ENCODE measurements at places on chromosomes 4 and X.

- DNase-seq, result no peak
Observed at GRCh38 chr4:136803433-136803832, 728.9 kb downstream of the PCDH18 start.

GRCh38 chrX:135984256-135984655, 979 bp upstream of the SLC9A6 start:
- DNase-seq, result no peak

GRCh38 chrX:69207216-69207615, 42.0 kb upstream of the PJA1 start:
- no peak for DNase-seq

GRCh38 chr4:101184668-101185067, 162.7 kb downstream of the PPP3CA start:
- no peak for DNase-seq

GRCh38 chr4:54063737-54064316, 578 bp downstream of the CHIC2 start:
- DNase-seq, result peak; percentile 7

DNA sequence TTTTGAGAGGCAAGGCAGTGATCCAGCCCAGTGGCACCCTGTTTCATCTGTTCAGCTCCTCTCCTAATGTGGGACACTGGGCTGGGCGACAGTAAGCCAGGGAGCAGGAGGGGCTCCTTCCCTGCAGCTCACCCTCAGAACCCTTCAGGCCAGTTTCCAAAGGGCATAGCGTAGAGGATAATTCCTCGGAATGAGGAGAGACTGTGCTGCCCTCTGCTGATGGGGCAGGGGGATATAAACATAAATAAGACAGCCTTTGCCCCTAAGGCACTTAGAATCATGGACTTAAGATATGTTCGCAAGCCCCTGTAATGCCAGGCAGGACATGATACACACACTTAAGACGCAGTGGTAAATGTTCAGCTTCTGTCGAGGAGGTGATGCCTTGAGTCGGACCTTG, 27.9 kb upstream of the ZNF185 start:
- DNase-seq, result no peak

GRCh38 chr4:133320576-133321170, 171.6 kb downstream of the PCDH10 start:
- no peak for DNase-seq

DNA sequence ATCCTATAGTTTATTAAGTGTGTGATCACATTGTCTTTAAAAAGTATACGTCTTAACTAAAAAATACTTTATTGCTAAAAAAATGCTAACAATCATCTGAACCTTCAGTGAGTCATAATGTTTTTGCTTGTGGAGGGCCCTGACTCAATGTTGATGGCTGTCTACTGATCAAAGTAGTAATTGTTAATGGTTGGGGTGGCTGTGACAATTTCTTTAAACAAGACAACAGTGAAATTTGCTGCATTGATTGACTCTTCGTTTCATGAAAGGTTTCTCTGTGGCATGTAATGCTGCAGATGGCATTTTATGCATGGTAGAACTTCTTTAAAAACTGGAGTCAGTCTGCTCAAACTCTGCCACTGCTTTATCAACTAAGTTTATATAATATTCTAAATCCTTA, 101.4 kb upstream of the IL15 start:
- DNase-seq, result no peak

DNA sequence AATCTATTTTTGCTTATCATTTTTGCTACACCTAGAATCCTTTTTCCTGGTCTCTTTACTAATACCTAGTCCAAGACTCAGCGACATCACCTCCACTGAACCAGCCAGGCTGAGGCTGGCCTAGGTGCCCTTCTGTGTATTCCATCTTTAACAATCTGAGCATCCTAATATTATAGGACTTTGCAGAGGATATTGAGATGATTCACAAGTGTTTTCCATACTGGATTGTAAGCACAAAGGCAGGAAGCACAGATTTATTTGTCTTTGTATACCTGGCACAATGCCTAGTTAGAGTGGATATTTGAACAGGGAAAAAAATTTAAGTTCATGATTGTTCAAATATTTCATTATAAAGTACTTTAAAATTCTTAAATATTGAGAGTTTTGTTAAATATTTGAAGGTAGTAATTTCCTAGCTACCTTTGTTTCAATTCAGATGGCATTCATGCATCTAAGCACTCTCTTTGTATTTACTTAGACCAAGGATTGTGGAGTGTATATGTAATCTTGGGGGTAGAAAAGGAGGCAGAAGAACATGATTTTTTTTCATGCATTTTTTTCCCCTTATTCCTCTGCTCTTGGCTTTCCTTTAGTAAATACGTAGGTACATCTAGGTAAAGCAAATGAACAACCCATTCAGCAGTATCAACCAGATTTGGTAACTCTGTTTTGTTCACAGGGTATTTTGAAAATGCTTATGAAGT, 18.4 kb downstream of the SMARCA5 start:
- DNase-seq, result no peak
